Effector CD8-positive, alpha-beta T cell (primary cell): ENCODE measurements at places on chromosomes 1 and 21.

DNA sequence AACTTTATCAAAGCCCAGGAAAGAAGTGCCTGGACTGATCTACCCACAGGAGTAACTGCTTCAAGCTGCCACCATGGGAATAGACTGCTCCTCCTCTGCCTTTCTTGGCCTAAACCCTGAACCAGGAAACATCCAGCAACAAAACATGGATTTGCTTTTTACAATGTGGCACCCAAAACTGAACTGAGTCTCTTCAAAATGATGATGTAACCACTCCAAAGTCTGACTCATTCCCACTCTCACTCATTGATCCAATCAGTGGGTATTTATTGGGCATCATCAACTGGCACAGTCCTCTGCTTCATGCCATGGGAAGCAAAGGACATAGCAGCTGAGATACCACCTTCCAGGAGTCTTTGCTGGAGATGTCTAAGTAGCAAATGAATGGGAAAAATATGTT lies 23.5 kb downstream of the CYP4A22 start:
- DNase-seq = no peak

DNA sequence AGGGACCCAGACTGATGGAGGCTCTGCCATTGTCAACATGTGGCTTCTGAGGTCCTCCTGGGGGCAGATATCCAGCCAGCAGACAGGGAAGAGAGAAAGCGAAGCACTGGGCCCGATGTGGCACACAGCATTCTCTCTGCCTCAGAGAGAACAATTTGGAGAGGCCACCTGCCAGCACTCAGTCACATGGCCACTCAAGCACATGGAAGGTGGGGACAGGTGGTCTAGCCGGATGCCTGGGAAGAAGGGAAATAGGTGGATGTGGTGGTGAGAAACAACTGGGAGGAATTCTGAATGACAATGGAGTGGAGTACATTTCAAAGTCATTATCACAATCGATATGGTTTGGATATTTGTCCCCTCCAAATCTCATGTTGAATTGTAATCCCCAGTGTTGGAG lies 109.0 kb downstream of the UBE2U start:
- no peak for DNase-seq

GRCh38 chr1:41240781-41241353 lies 1.2 kb downstream of the SCMH1 start:
- DNase-seq = no peak

GRCh38 chr1:155636397-155637153 lies 26.6 kb downstream of the MSTO1 start:
- DNase-seq = no peak

- no peak for DNase-seq
Observed at GRCh38 chr1:150841626-150842025, 33.6 kb upstream of the CTSK start.

DNA sequence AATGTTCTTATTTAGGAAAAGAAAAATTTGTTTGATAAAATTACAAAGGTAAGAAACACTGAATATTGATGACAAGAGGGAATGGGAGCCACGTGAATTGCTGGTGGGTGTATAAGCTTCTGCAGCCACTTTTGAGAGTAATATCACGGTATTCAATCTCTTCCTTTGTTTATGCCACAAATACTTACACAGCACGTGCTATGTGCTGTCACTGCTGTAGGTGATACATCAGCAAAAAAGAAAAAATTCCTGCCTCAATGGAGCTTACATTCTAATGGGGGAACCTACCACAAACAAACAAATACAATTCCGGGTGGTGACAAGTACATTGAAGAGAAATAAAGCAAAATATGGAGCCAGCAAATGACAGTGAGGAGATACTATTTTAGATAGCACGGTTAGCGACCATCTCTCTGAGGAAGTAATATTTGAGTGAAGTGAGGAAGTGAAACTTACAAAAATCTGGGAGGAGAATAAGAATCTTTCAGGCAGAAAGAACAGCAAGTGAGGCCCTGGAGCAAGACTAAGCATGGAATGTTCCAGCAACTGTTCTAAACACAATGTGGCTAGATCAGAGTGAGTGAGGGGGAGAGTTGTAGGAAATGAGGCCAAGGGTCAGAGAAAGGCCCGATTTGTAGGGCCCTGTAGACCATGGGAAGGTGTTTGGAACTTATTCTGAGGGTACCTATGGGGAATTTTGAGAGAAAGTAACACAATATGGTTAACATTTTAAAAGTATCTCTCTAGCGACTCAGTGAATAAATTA lies 2.6 kb upstream of the FCRLB start:
- no peak for DNase-seq

DNA sequence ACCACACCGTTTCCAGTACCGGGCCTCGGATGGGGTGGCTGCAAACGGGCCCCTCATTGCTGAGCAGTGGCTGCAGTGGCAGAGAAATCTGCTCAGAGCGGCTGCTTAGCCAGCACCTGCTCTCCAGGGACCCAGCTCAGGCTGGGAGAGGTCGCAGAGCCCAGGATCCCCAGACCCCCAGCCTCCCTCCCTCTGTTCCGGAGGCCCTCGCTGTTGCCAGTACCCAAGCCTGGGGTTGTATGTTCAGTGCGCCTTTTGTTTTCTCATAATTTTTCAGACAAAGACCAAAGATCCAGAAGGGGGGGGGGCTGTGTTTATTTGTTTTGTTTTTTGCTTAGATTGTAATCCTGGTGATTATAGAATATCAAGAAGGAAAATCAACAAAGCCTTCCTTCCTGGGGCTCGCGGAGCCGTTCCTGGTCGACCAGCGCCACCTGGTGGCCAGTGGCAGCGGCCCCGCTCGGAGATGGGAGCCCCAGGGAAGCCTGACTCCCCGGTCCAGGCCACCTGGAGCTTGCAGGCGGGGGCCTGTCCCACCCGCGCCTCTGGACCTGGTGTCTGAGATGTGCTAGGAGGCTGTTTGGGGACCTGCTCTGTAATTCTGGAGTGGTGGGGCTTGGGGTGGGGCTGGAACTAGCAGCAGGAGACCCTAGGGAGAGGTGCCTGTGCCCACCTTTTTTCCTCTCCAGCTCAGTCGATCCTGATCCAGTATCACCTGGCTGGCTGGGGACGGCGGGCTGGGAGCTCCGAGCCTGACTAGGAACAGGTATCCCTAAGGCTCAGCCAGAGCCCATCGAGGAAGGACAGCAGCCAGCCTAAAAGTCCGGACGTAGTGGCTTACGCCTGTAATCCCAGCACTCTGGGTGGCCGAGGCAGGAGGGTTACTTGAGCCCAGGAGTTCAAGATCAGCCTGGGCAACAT lies 123.9 kb upstream of the VAMP3 start:
- peak; percentile 57 for DNase-seq

DNA sequence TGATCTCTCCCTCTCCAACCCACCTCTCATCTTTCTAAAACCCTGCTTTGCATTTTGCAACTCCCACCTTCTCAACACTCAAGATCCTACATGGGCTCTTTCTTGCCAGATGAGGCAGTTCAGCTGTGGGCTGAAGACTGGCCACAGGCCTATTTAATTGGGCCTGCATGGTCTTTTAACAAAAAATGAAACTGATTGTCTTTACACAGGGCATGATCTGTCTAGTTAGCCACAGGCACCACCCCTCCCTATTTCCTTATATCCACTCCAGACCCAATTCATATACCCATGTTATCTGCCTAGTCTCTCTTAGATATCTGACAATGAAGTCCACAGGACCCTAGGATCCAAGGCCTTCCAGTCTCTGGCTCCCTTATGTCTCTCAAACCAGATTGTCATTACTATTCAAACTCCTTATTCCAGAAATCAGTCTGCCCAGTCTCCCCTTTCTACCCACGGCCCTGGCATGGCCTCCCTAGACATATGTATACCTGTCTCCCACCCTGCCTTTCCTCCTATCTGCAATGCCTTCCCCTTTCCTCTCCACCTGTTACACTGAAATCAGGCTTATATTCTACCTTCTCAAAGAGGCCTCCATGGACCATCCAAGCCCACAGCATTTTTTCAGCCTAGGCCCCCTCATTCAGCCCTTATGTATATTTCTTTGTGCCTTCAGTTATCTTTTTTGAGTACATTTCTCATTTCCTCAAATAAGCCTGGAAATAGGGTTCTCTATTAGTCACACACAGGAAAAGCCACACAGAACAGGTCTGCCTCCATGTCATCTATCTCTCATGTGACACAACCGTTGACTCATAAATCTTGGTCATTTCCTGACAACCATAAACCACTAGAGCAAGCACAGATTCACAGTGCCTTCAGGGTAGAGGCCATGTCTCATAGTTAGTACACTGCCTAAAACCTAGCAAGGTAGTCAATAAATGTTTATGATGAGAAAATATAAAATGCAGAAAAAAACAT lies 39.0 kb downstream of the LPAR3 start:
- DNase-seq = no peak

DNA sequence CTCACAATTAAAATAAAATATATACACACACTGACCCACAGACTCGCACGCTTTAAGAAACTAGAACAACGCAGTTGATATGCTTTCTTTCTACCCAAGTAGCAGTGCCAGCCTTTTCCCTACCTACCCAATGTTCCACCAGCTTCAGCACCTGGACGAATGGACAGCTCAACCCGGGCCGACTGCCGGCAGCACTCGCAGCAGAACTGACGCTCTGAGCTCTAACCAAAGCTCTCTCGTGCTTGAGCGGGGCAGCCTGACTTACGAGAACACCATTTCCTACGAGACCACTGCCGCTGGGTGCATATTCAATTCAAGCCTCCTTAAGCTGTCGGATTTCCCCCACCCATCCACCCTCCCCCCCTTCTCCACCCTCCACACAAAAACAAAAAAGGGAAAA lies 127.4 kb upstream of the DPYD start:
- DNase-seq = no peak

- no peak for DNase-seq
Observed at GRCh38 chr1:56034847-56035481, 544.4 kb downstream of the PLPP3 start.

DNA sequence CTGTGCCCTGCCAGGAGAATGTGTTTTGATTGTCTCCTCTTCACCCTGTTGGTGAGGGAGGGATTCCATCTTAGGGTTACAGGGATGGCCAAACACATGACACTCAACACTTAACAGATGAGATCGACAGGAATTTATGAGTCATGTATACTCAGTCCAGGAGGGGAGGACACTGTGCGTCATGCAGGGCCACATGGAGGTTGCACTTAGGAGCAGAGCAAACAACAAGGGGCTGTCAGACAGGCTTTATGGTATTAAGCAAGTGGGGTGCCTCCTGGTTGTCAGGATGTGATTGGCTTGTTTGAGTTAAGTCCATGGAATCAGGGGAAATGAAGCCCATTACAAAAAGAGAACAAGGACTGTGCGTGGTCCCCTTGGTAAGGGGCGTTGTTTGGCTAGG lies 26.9 kb downstream of the EDARADD start:
- DNase-seq = no peak

GRCh38 chr21:25994758-25995163 lies 175.8 kb downstream of the APP start:
- no peak for DNase-seq

DNA sequence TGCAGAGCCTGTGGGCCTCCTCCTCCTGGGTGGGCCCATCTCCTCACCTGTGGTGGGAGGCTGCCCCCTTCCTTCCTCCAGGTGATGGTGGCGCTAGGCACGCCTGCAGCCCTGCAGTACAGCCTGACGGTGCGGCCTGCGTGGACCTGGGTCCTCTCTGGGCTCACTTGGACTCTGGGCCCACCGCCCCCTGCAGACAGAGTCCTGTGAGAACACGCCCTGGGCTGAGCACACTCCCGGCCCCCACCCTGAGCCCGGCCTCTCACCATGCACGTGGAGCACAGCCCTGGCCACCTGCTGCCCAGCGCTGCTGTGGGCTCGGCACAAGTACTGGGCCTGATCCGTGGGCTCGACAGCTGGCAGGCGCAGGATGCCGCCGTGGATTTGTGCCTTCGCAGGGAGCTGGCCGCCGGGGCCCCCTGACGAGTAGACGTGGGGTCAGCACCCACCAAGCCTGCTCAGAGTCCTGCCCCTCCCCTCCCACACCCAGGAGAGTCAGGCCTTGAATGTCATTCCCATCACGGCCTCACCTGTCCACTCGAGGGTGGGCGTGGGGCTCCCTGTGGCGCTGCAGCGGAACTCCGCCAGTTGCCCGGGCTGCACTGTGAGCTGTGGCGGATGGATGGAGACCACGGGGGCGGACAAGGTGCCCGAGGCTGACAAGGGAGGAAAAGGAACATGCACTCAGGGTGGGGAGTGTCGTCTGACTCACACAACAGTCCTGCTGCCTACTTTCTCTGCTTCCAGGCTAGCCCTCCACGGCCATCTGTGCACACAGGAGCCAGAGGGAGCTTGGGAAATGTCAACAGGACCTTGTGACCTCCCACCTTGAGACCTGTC lies 43.4 kb downstream of the LDLRAD2 start:
- DNase-seq = no peak

GRCh38 chr1:100397681-100398080 lies 45.4 kb downstream of the CDC14A start:
- no peak for DNase-seq

- DNase-seq = no peak
Observed at GRCh38 chr1:241105147-241105546, 251.9 kb downstream of the RGS7 start.

- no peak for DNase-seq
Observed at GRCh38 chr1:234473118-234473517, 5.9 kb downstream of the TARBP1 start.

DNA sequence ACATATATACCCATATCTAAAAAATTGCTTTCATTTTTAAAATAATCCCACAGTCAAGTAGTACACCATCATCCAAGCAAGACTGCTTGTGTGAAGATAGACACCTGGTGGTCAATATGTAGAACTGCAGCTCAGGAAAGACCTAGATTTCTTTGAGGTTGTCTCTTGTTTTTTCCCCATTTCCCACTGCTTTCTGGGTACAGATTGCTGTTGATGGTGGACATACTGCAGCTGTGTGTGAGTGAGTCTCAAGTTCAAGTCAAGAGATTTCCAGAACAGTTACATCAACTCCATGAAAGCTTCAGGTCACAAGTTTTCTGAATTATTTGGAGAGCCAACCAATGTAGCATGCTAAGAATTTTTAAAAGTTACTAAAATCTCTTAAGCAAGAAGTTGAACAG lies 306.4 kb downstream of the DUSP10 start:
- no peak for DNase-seq

GRCh38 chr1:12276225-12276624 lies 46.4 kb downstream of the VPS13D start:
- no peak for DNase-seq

- DNase-seq = no peak
Observed at GRCh38 chr1:3577711-3578432, 33.4 kb downstream of the MEGF6 start.

- DNase-seq = no peak
Observed at GRCh38 chr1:76068542-76068941, 6.0 kb upstream of the ST6GALNAC3 start.

- DNase-seq = no peak
Observed at GRCh38 chr1:178094739-178095645, 1.1 kb downstream of the RASAL2 start.

DNA sequence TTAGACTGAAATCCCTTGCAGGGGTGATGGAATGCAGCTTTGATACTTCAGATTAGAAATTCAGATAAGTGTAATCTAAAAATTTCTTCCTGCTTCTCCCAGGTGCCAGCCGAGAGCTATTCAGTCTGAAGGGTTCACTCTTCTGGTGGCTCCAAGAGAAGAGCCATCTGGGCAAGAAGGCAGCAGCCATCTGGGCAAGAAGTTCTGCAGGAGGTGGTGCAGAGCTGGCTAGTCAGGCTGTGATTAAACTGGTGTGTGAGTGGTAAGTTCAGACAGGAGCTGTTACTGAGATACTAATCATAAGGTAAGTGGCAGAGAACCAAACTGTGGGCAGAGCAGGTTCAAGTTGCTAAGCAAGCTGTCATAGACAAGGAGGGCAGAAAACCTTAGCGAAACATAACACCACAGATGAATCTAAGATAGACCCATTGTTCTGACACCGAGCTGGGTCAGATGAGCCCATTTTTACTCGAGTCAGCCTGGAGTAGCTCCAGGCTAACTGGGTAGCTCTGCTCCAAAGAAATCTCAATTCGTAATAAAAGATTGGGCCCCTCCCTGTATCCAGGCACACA lies 14.4 kb upstream of the TP53BP2 start:
- DNase-seq = no peak
